ENCODE measurements at places on chromosomes 11 and 22.

- no peak for DNase-seq
These were observed 102.4 kb upstream of the THY1 start for GRCh38 chr11:119525180-119525866.

GRCh38 chr11:81494431-81494830 lies 1239.2 kb downstream of the FAM181B start:
- DNase-seq: no peak

- no peak for DNase-seq
These were observed 7.0 kb downstream of the SERHL2 start for GRCh38 chr22:42560781-42561180.

GRCh38 chr11:88183233-88183632 lies 8.0 kb upstream of the RAB38 start:
- DNase-seq: no peak

- no peak for DNase-seq
These were observed 25.7 kb downstream of the TTC12 start for GRCh38 chr11:113339929-113340589.

DNA sequence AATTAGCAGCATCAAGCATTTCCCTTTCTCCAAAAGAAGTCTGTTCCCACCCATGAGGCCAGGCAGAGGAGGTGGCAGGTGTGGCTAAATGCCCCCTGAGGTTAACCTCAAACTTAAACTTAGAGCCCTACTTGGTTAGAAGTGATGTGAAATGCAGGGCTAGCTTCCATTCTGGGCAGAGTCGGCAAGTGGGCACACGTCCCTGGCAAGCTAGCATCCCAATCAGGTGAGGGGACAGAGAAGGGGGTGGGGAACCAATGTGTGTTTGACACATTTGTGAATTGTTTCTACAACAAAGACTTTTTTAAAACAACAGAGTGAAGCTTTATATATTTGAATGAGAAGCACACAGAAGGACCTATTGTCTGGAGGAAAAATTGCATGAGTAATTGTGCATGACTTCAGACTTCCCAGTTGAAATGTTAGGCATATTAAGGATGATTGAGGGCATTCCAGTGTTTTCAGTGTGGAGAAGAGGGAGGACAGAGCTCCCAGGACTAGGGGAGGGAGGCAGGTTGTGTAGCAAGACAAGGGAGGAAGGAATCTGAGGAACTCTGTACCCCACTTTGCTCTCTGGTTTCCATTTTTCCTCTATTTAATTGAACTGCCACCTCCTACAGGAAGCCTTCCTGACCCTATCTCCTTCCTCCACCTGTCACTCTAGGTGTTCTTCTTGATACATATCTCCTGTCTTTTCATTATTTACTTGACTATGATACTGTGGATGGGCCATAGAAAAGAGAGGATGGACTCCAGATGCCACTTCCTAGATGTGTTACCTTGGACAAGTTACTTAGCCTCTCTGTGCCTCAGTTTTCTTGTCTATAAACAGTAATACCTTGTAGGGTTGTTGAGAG lies 83.3 kb upstream of the PICALM start:
- peak; percentile 84 for DNase-seq

DNA sequence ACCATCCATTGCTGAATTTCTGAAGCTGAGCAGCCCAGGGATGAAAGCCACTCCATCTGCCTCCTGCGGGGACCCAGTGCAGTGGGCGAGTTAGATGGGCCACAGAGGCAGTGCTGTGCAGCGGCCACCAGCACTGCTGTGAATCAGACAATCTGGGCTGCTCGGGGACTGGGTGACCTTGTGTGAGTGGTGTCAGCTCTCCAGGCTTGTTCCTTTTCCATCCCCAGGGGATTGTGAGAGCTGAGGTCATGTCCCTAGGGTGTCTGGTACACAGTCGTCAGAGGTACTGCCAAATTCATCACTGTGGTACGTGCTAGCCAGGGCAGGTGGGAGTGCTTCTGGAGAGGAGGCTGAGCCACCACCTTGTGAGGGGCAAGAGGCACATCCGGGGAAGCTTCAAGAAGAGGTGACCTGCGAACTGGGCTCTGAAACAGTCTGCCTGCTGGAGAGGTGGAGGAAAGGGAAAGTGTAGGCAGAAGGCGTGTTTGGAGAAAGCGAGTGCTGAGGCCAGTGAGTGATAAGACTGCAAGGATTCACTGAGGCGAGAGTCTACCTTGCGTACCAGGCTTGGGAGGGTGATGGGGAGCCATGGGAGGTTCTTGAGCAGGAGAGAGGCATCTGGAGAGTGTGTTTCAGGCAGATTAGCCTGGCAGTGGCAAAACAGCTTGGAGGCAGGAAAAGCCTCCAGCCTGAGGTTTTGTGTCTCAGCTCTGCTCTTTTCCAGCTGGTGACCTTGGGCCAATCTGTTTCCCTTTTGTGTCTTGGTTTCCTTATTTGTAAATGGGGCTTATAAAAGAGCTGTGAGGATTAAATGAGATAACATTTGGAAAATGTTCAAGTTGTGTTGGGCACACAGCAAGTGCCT lies 22.7 kb downstream of the CACNA1I start:
- peak; percentile 11 for DNase-seq

GRCh38 chr22:26670459-26670858 lies 13.1 kb downstream of the MIAT start:
- DNase-seq: no peak

GRCh38 chr11:92790366-92790765 lies 179.1 kb upstream of the MTNR1B start:
- no peak for DNase-seq

DNA sequence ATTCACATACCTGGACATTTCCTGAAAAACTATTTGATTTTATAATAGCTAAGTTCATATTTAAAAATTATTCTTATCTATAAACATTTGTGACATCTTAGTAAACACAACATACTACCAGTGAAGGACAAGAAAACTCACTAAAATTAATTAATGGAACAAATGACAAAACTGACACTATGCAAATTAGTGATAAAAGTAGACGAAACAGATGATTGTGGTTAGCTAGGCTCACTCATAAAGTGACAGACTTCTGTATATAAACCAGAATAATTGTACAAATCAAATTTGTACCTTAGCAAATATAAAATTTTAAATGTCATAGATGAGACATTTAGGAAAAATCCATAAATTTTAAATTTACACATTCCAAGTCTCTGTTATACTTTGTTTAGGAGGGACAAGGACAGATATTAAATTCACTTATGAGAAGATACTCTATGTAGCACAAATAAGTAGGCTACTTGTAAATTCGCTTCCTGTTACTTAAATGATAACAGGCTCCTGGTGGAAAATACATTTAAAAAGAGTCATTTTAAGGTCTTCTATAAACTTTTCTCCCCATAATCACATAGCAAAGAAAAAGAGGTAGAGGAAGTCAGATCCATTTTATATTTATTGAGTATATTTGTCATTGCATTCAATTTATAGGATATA lies 81.2 kb downstream of the KIF18A start:
- no peak for DNase-seq

GRCh38 chr11:131693756-131694155 lies 323.3 kb downstream of the NTM start:
- DNase-seq: no peak

GRCh38 chr22:43269246-43269645 lies 73.9 kb downstream of the SCUBE1 start:
- DNase-seq: no peak

- DNase-seq: no peak
These were observed 35.2 kb downstream of the TRMU start for GRCh38 chr22:46370584-46371291.

DNA sequence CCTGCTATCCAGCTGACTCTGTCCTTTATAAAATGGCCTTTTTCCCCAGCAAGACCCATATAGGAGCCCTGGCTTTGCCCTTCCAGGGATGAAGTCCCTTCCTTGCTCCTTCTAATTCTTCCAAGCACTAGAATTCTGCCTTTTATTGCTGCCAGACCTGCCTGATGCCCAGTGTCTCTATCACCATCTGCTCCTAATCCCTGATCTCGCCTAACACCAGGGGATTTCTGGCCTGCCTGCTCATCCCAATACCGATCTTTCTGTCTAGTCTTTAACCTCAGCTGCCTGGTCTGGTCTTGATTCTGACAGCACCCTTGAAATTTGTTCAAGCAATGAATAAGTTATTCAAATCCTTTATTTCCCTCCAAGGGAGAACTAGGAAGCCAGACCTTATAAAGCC lies 150.2 kb downstream of the SPON1 start:
- DNase-seq: no peak

DNA sequence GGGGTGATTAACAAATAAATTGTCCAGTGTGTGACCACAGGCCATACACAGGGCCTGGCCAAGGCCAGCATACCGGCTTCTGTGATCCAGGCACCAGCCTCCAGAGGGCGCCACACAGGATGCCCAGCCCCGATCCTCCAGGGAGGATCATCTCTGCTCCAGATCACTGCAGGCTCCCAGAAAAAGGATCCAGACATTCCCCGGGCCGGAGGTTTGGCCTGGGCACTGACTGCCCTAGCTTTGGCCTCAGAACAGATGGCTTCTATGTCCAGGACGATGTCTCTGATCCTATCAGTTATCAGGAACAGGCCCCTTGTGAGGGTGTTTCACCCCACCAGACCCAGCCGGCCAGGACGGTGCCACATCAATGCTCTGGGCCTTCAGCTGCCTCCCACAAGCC lies 74.5 kb upstream of the LMO1 start:
- DNase-seq: peak; percentile 46

GRCh38 chr22:50178471-50178864 lies 7.2 kb upstream of the TRABD start:
- DNase-seq: no peak

- peak; percentile 21 for DNase-seq
These were observed 66.4 kb downstream of the SGSM3 start for GRCh38 chr22:40436505-40437431.

DNA sequence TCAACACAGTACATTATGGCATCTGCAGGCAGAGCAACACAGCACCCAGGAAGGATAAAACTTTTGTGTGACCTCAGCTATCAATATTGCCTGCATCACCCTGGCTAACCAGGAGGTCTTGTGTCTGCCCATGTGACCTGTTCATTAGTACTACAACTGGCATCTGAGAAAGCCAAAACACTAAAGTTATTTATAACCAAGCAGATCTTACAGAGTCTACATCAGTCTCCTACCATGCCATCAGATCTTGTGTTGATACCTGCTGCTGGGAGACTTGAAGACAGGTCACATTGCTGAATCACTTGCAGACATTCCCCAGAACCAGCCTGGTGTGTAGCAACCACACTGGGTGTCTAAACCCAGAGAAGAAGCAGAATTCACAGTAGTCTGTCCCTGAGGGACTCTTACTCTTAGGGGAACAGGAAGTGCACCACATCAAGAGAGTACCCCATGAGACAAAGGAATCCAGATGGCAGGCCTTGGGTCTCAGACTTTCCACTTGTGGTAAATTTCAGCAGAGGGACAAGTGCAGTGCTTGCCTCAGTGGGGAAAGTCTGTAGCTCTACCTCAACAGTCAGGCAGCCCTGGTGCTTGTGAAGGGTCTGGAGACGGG lies 7.0 kb downstream of the OR9G1 start:
- no peak for DNase-seq

DNA sequence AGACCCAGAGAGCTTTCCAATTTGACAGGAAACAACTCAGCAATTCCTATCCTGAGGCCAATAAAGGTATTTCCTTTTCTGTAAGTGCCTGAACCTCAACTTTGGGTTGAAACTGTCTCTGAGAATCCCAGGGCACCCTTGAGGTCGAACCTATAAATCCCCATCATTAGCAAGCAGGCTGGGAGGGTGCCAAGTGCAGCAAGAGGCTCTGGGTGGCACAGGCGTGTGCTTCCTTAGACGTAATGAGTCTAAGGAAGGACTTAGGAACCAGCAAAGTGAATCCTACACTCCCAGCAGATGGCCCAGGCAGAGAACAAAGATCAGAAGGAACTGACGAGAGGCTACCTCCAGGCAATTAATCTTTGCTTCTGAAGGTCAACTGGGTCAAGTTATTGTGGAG lies 234.3 kb upstream of the NARS2 start:
- no peak for DNase-seq
